NCI-H2171 (cell line): ENCODE measurements at places on chromosomes 7 and 10.
A peak's percentile ranks its signal among the peaks of the same experiment; 100 is the strongest.

- peak; percentile 20 for DNase-seq
Measured at GRCh38 chr7:127514499-127514898, 70.9 kb downstream of the GCC1 start.

DNA sequence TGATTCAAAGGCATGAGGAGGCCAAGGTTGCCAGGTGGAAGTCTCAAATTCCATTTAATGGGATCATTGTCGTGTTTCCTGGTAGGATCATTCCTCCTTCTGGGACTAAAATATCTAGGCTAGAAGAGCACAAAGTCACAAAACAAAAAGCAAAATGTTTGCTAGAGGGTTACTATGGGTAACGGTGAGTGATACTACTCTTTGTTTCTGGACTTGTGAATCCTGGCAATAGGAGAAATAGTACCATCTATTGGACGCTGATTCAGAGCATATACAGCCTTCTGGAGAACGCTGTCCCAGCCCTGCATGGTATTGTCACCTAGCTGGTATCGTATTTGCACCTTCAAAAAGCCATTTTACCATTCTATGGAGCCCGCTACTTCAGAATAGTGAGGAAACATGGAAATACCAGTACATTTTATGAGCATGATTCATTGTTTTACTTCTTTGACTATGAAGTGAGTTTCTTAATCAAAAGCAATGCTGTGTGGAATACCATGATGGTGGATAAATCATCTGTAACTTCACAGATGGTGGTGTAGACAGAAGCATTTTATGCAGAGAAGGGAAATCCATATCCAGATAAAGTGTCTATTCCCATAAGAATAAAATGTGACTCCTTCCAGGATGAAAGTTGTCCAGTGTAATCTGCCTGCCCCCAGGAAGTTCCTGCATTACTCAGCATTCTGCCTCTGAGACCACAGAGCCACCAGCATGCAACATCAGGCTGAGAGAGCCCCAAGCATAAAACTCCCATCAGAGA, 361.0 kb downstream of the ETV1 start:
- DNase-seq: no peak

GRCh38 chr10:68208424-68209042, 23.4 kb downstream of the ATOH7 start:
- DNase-seq: no peak

- no peak for DNase-seq
Measured at GRCh38 chr7:127900141-127900540, 131.1 kb downstream of the LRRC4 start.

DNA sequence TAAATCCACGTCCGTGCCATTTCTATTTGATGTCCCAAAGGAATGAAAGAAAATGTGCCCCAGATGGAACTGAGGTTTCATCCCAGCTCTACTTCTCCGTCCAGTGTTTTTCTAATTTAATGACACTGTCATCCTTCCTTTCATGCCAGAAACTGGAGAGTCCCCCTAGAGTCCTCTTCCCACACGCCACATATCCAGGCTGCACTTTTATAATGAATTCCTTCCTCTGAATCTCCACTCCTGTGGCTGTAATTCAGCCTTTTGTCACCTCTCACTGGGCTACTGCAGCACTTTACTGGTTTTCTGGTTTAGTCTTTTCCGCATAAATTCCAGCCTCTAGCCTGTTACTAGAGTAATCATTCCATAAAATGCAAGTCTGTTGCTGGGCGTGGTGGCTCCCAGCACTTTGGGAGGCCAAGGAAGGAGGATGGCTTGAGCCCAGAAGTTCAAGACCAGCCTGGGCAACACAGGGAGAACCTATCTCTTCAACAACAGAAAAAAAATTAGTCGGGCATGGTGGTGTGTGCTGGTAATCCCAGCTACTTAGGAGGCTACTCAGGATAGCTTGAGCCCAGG, 142.6 kb upstream of the RHEB start:
- no peak for DNase-seq

DNA sequence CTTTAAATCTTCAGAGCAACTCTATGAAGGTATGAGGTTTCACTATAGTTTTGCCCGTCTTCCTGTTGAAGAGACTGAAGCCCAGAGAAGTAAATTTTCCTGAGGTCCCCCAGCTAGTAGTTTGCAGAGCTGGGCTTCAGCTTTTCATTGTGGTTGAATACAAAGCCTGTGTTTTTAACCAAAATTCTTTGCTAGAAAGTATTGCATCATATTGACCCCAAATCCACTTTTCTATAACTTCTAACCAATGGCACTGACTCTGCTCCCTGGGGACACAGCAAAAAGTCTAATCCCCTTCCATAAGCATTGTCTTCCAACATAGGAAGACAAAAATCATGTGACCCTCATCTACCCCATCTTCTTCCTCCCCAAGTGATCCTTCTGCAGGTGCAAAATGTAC, 93.0 kb downstream of the KCNMA1 start:
- DNase-seq: no peak

DNA sequence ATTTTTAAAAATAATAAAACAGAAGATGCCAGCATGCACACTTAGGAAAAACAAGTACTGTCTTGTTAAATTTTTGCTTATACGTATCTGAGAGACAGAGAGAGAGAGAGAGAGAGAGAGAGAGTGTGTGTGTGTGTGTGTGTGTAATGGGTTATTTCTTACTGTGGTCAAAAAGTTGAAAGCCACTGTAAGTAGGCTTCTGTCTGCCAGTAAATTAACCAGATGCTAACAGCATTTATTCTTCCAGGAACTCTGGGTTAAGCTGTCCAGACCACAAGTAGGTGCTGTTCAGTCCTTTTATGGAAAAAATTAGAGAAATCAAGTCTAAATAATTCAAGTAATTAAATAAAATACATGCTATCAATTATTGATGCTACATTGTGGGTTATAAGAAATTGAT, 39.7 kb downstream of the RNF32 start:
- no peak for DNase-seq

DNA sequence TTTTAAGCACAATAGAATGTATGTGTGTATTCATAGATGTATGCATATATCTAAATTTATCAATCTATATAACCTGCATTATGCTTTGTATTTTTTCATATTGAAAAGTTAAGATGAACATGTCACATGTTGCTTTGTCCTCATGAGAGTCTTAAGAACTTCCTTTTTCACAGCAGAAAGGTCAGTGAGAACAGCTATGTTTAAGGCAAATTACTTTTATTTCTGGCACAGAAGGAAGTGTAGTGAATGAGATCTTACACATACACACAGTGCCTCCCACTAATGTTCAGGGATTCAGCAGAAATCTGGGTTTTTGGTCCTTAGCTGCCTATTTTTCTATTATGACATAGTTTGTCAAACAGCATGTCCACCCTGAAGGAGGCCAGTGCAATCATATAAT, 134.8 kb downstream of the TMEM26 start:
- DNase-seq: no peak

- DNase-seq: no peak
Measured at GRCh38 chr10:28971255-28971654, 293.9 kb downstream of the BAMBI start.
